GM23338 (cell line): ENCODE measurements at places on chromosomes 6 and 20.

DNA sequence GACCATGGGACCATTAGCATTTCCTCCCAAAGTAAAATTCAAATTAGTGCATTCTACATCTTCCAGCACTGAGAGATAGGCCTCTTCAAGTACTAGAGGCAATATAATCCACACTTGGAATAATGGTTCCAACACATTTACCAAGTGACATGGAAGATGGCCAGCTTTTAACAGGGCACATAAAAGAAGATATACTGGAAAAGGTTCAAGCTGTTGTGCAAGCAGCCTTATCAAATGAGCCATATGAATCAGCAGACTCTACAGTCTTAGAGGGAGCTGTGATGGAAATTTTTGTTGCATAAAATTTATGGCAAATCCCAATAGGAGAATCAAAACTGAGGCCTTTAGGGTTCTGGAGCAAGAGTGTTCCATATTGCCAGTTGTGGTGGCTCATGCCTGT, 526.6 kb upstream of the IRAK1BP1 start:
- DNase-seq, result no peak

DNA sequence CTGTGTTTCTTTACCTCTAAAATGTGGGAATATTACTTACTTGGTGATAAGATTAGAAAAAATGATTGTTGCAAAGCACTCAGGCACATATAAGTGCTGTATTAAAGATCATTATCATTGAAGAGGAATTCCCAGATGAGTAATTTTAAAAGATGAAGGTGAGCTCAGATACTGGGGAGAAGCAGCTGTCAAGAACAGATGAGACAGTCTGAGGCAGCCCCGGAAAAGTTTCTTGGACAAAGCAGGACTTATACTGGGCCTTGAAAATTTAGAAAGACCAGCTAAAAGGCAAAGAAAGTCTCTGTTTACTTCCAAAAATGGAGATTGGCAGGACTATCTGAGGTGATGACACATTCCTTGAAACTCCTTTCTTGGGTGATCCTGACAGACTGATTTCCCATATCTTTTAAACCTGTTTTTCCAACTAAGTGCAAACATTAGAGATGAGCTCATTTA, 93.8 kb upstream of the MARCKS start:
- no peak for DNase-seq

- DNase-seq, result peak; percentile 90
Measured at GRCh38 chr6:149028767-149029405, 282.1 kb downstream of the UST start.

GRCh38 chr20:19543101-19543500, 215.0 kb upstream of the RIN2 start:
- no peak for DNase-seq

GRCh38 chr6:43763812-43764522, 6.0 kb upstream of the VEGFA start:
- no peak for DNase-seq

- no peak for DNase-seq
Measured at GRCh38 chr6:77040568-77041195, 422.6 kb downstream of the HTR1B start.

DNA sequence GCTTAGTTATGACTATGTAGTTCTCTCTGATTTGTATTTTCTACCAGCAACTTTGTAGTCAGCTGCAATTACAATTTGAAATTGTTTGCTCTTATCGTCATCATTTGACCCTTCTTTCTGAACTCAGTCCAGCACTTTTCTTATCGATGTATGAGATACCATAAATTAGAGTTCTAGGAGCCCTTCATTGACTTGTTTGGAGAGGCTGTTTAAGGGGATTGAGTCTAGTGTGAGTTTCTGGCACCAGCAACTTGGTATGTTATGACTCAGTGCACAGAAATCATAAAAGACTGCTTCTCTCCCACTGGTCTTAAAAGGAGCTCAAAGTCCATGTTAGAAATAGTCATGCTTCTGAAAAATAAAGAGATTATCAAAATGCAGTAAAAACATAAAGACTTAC, 190.3 kb downstream of the TENT5A start:
- DNase-seq, result no peak

GRCh38 chr6:89063881-89064280, 16.7 kb upstream of the PNRC1 start:
- DNase-seq, result no peak

DNA sequence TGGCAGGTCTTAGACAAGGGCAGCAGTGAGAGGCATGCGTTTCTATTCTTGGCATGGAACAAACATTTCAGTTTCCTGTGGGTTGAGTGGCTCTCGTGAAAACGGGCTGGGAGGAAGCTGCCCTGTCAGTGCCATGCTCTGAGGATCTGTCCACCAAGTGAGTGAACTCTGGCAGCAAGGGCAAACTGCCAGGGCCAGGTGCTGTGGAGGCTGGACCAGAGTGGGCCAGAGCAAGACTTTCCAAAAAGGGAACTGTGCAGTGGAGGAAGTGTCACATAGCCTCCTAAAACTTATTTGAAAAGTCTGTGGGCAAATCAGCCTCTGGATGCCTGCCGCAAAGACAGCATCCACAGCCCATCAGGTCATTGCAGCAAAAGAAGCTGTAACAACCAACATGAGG, 44.2 kb upstream of the TAB2 start:
- DNase-seq, result no peak

- no peak for DNase-seq
Measured at GRCh38 chr6:35377002-35377401, 34.6 kb downstream of the PPARD start.

- no peak for DNase-seq
Measured at GRCh38 chr6:85362652-85363310, 87.1 kb upstream of the NT5E start.

- no peak for DNase-seq
Measured at GRCh38 chr6:117432273-117432672, 6.5 kb upstream of the ROS1 start.

GRCh38 chr20:63284544-63284949, 8.4 kb upstream of the COL20A1 start:
- DNase-seq, result no peak

DNA sequence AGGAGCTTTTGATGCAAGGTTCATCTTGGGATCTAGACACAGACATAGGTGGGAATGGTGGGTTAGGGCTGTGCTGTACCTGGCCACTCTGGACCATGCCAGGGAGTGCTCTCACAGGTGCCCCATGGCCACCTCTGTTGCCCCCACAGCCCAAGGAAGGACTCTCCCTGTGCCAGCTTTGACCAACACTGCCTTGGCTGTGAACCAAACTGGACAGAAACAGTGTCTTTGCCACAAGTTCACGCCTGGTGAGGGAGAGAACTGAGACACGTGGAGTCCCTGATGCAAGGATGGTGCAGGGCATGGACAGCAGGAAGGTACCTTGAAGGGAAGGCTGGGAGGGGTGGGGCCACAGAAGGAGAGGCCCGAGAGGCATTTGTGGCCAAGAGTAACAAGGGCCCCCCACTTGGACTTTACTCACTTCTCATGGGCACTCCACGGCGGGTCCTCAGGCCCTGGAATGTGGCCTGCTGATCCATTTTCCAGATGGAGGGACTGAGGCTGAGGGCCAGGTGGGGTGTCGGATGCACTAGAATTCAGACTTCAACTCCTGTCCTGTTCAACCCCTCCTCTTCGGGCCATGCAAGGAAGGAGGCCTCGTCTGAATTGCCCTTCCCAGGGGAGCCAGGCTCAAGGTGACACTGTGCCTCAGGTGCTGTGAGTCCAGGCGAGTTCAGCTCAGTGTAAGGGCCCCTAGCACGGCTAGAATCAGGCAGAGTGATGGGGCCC, 103.3 kb downstream of the YTHDF1 start:
- DNase-seq, result no peak

DNA sequence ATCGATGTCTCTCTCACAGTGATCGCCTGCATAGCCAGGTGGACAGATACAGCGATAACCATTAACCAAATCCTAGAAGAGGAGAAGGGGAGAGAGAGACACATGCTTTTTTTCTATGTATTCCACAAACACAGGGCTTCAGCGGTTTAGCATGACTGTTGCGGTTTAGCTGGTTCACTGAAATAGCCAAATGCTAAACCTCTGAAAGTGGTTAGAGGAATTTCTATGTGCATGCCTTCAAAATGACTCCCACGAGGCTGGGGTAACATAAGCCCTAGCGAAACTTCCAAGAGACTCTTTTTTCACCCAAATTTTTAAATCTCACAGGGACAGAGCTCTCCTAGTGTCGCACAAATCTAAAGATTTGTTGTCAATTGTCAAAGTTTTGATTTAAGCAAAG, 25.1 kb downstream of the JAG1 start:
- no peak for DNase-seq

- no peak for DNase-seq
Measured at GRCh38 chr6:85453490-85453889, 3.6 kb downstream of the NT5E start.

DNA sequence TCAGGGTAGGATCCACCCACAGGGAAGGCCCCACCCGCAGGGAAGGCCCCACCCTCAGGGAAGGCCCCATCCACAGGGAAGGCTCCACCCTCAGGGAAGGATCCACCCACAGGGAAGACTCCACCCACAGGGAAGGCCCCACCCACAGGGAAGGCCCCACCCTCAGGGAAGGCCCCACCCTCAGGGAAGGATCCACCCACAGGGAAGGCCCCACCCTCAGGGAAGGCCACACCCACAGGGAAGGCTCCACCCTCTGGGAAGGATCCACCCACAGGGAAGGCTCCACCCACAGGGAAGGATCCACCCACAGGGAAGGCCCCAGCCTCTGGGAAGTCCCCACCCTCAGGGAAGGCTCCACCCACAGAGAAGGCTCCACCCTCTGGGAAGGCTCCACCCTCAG, 40.5 kb downstream of the KCNQ2 start:
- DNase-seq, result no peak

DNA sequence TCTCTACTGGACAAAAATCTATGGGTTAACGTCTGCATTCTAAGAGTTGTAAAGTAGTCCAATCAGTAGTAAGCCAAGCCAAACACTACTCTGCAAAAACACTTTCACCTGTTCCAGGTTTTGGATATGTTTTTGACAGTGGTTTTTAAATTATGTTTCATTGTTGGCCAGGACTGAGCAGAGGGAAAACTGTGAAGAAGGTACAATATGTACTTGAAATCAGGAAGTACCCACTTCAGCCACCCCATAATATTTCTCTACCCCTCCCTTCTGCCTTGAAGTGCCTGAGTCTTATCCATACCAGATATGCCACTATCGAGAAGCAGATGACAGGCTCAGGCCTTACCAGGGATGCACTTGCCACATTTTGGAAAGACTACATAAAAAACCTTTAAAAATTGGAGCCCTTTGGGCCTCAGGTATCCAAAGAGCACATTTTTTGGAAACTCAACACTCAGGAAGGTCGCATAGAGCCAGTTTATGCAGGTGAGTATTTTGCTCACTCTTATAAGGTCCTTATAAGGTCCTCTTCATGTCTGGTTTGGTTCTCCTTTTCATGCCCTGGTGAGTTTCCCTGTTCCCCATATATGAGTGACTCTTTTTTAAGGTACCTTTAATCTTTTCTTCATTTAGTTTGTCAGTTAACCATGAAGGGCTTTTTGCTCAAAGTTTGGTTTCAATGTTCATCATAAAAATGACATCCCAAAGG, 859.3 kb upstream of the FLRT3 start:
- DNase-seq, result no peak

GRCh38 chr6:6461138-6461537, 127.4 kb upstream of the LY86 start:
- no peak for DNase-seq

- no peak for DNase-seq
Measured at GRCh38 chr6:109610590-109610989, 80.4 kb downstream of the AK9 start.

- DNase-seq, result no peak
Measured at GRCh38 chr6:158042245-158042798, 60.7 kb downstream of the SYNJ2 start.

- DNase-seq, result no peak
Measured at GRCh38 chr6:67127041-67127440, 1420.0 kb upstream of the EYS start.

GRCh38 chr20:48704761-48705160, 123.0 kb downstream of the PREX1 start:
- no peak for DNase-seq

DNA sequence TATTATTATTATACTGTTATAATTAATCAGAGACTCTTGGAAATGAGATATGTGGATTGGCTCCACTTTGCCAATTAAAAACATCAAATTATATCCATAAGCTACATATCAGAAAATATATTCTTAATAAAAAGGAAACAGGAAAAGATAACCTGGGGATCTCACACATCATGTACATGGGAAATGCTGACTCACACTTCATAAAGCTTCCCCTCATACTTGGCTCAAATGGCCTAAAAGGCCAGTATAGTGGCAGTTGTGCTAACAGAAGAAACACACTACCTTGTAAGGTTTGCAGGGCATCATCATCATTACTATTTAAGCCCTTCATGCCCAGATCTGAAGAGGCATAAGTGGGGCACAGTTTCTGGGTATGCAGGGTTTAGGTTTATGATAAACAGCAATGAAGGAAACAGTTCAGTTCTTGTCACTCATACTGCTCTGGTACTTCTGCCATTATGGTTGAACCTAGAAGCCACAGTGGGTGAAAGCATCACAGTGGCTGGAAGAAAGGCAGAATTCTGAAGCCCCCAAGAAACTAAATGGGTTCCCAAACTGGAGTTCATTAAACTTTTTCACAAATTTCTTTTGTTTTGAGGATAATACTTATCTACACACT, 60.6 kb downstream of the BTBD9 start:
- DNase-seq, result no peak

DNA sequence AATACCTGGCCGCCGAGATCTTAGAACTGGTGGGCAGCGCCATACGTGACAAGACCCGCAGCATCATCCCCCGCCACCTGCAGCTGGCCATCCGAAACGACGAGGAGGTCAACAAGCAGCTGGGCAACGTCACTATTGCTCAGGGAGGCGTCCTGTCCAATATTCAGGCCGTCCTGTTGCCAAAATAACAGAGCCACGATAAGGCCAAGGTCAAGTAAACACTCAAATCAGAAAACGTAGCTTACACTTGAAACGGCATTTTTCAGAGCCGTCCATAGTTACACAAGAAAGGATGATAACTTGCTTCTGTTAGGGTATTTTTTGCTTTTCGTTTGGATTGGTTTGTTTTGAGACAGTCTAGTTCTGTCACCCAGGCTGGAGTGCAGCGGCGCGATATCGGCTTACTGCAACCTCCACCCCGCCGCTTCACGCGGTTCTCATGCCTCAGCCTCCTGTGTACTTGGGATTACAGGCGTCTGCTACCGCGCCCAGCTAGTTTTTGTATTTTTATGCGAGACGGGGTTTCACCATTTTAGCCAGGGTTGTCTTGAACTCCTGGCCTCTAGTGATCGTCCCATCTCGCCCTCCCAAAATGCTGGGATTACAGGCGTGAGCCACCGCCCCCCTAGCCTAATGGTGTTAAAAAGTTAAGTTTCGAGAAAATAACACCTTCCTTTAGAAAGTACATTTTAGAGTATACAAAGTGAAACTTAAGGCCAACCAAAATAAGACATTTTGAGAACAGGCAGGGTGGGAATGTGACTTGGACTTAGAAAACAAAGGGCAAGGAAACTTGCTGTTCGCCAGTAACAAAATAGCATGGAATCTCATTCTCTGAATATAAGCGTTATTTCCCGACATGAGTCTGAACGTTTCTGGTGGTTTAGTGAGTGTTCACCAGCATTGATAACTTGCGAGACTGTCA, 42.8 kb upstream of the HFE start:
- no peak for DNase-seq

- DNase-seq, result peak; percentile 87
Measured at GRCh38 chr20:32470025-32470861, 112.1 kb downstream of the ASXL1 start.
